Smooth muscle cell of the umbilical artery (primary cell): ENCODE measurements at places on chromosomes 4 and X. TPM values are rescaled to one million over a fixed set of nuclear protein-coding genes. Genes with fewer than 3 reads are reported as not detected.

Gene ABHD18
- total RNA-seq, result 5.9 and 7.2 TPM in 2 replicates

Gene TBC1D8B
- 36.2 and 44.4 TPM in 2 replicates for total RNA-seq

Gene CLNK
- not detected in 2 replicates for total RNA-seq

Gene MAGEA2B
- not detected in 2 replicates for total RNA-seq

Gene NUP62CL
- total RNA-seq, result not detected in 2 replicates

Gene TMPRSS11B
- not detected in 2 replicates for total RNA-seq

Gene MXRA5
- total RNA-seq, result 6.6 and 60.6 TPM in 2 replicates

Gene SPATA18
- 23.2 and 25.4 TPM in 2 replicates for total RNA-seq

Gene MAGEB10
- total RNA-seq, result not detected in 2 replicates

Gene NPFFR2
- total RNA-seq, result not detected in 2 replicates

Gene RIPPLY1
- total RNA-seq, result not detected in 2 replicates

Gene CLDN34
- total RNA-seq, result not detected in 2 replicates

Gene SUPT20HL1
- under 0.01 and 0.14 TPM in 2 replicates for total RNA-seq

Gene SYP
- total RNA-seq, result 0.30 and 0.32 TPM in 2 replicates

Gene FGD1
- total RNA-seq, result 3.3 and 9.5 TPM in 2 replicates

Gene GSX2
- not detected in 2 replicates for total RNA-seq

Gene STATH
- total RNA-seq, result not detected in 2 replicates

Gene MAGEE2
- not detected in 2 replicates for total RNA-seq

Gene LIAS
- total RNA-seq, result 5.4 and 6.2 TPM in 2 replicates

Gene PAGE5
- total RNA-seq, result not detected in 2 replicates

Gene VEGFC
- total RNA-seq, result 31.5 and 76.2 TPM in 2 replicates

Gene CT45A10
- not detected in 2 replicates for total RNA-seq

Gene FAM184B
- total RNA-seq, result 0.05 TPM in 1 of 2 replicates, not detected in the other

Gene EDNRA
- total RNA-seq, result 2.1 and 3.9 TPM in 2 replicates
